Astrocyte of the spinal cord (primary cell): ENCODE measurements at places on chromosomes 1 and 21.

DNA sequence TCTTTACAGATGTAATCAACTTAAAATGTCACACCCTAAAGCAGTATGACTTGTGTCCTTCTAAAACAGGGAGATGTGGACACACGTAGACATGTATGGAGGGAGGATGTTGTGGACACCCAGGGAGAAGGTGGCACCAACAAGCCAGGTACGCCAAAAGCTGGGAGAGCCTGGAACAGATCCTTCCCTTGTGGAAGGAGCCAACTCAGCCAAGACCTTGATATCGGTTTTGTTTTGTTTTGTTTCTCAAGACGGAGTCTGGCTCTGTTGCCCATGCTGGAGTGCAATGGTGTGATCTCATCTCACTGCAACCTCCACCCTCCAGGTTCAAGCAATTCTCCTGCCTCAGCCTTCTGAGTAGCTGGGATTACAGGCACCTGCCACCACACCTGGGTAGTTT is 45.6 kb downstream of the CHAF1B start:
- peak; percentile 31 for DNase-seq

GRCh38 chr1:88800382-88801051 is 90.8 kb downstream of the GTF2B start:
- peak; percentile 27 for DNase-seq

GRCh38 chr1:152886085-152886484 is 8.0 kb downstream of the SMCP start:
- DNase-seq, result peak; percentile 35

GRCh38 chr21:38646213-38646837 is 148.0 kb upstream of the ERG start:
- peak; percentile 40 for DNase-seq

- DNase-seq, result no peak
These were observed 5.4 kb downstream of the PPP2R5A start for GRCh38 chr1:212290608-212291007.

GRCh38 chr1:207740207-207740606 is 11.6 kb upstream of the CD46 start:
- no peak for DNase-seq

DNA sequence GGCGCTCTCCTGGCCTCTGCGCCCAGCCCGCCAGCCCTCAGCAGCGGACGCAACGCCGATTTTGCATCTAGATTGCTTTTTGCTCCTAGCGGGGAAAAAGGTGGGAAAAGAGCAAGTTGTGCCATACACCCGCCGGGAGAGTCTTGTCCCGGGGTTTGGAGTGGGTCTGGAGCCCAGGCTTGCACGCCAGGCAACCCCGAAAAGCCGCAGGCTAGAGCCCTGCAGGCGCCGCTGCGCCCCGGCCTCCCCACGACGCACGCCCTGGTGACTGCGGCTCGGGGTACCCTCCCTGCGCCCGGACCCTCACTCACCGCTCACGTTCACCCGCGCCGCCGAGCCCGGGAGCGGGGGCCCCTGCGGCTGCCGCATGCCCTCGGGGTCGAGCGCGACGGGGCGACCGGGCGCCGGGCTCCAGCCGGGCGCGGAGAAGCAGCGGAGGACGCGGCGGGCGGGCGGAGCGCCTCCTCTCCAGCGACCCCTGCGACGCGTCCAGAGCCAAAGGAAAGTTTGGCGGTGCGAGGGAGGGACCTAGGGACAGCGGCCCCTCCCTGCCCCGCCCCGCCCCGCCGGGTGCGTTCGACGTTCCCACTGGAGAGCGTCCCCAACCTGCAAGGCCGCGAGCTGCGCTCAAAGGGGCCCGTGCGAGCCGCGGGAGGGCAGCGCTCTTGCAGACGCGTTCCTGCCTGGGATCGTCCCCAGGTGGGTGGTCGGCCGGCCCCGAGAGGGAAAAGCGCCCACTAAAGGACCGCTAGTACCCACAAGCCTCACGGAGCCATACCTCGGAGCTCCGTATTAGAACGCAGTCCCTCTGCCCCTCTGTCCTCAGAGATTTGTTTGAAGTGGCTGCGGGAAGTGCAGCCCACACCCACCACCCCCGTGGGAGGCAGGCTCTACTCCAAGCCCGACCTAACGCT is at the start of gene LPAR3:
TSS of gene LPAR3 (minus strand) at position 502 of the 914 bp plus-strand sequence. CDS start 27,086 bp downstream, outside the sequence.
- no peak for DNase-seq

- peak; percentile 19 for DNase-seq
These were observed 19.2 kb downstream of the FAM89A start for GRCh38 chr1:231020816-231021215.

DNA sequence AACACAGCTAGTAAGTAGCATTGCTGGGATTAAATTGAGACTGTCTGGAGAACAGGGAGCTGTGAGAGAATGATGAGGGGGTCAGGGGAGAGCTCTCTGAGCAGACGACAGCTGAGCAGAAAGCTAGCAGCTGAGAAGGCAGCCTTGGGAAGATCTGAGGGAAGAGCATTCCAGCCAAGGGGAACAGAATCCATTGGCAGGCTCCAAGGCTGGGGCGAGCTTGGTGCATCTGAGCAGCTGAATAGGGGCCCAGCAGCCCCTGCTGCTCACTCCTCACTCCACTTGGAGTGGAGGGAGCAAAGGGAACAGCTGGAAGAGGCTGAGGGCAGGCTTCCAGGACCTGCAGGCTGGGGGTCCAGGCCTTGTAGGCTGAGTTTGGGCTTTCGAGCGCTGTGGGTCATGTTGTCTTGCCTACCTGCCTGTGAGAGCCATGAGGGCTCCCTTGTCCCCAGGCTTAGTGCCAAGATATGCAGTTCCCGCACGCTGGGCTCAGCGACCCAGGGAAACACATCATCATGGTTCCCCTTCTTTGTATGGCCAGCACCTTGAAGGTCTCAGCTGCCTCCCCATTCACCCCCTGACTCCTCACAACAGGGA is 10.5 kb downstream of the ACOT11 start:
- no peak for DNase-seq

DNA sequence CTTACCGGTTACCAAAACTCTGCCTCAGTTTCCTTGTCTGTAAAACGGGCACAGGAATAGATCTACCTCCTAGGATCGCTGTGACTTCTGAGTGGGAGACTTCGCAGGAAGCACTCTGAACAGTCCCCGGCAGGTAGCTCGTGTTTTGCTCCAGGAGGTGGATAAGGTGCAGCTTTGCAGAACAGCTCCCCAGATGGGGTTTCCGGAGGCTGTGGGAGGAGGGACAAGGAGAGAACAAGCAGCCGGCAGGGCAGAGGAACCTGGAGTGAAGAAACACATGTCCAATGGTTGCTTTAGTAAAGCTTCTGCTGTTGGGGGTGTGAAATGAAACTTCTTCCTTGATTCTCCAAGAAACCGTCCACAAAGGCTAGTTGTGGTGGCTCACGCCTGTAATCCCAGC is 95.5 kb upstream of the TARDBP start:
- no peak for DNase-seq

GRCh38 chr21:27466140-27466539 is 499.3 kb upstream of the ADAMTS5 start:
- DNase-seq, result no peak

GRCh38 chr1:218702775-218703174 is 357.6 kb downstream of the TGFB2 start:
- DNase-seq, result no peak

DNA sequence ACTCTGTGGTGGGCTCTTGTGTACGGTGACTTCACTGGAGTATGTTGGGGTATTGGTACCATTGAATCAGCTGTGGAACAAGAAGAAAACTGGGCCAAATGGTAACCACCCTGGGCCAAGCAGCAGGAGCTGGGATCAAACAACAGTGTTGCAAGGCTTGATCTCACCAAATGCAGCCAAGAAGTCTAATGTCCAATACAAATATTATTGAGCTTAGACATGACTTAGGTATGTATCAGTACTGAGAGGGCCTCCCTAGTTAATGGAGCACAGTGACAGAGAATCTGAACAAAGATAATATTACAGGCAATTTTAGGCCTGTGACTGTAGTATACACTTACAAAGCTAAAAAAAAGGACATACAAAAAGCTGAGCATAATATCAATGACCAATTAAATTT is 604.8 kb downstream of the PLA2G4A start:
- DNase-seq, result peak; percentile 34

GRCh38 chr1:38859561-38860453 is at the start of gene RRAGC:
Gene RRAGC, minus strand, starts transcription at chr1:38859772. Its CDS starts 126 bp downstream, at chr1:38859646.
- peak; percentile 99 for DNase-seq

GRCh38 chr1:30541721-30542485 is 181.5 kb downstream of the MATN1 start:
- DNase-seq, result no peak

DNA sequence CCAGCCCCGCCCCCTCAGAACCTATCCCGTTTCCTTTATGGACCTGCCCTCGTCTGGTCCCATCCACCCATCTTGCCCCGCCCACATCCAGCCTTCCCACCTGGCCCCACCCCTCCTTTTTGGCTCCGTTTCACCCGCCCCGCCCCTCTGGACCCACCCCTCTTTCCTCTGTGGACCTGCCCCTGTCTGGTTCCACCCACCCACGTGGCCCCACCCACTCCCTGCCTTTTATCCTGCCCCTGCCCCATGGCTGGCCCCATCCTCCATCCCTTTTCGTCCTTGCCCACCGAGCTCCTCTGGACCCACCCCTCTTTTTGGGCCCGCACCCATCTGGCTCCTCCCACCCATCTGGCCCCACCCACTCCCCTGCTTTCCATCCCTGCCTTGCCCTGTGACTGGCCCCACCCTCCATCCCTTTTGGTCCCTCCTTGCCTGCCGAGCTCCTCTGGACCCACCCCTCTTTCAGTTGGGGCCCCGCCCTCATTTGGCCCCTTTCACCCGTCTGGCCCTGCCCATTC is 177.3 kb downstream of the CAMTA1 start:
- DNase-seq, result no peak

GRCh38 chr1:76554283-76554682 is 313.0 kb upstream of the ST6GALNAC5 start:
- no peak for DNase-seq

DNA sequence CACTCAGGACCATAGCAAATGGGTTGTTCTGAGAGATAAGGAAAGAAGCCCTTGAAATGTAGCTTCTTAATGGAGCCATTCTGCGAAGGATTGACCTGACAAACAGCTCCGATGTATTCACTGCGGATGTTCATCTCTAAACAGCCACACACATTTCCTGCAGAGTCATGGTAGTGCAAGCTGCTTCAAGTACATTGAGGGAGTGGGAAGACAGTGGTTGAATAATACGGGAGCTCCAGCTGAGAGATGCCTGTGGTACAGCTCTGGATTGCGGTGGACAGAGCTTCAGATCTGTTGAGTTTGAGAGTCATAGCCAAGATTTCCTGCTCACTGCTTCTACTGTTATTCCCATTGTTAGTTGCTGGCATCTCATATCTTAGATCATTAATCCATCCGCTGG is 86.6 kb downstream of the ZBTB18 start:
- peak; percentile 86 for DNase-seq

GRCh38 chr1:43396059-43396458 is 6.4 kb downstream of the SZT2 start:
- DNase-seq, result no peak

DNA sequence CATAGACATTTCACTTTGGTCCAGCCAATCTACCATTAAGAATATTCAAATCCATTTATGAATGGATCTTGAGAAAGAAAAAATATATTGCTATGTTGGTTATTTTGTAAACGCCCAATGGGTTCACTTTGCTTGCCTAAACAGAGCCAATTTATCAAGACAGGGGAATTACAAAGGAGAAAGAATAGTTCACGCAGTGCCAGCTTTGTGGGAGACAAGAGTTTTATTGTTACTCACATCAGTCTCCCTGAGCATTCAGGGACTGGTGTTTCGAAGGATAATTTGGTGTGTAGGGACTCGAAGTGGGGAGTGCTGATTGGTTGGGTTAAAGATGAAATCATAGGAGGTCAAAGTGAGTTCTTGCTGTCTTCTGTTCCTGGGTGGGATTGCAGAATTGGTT is 135.3 kb downstream of the GABPA start:
- DNase-seq, result no peak

- no peak for DNase-seq
These were observed 336.0 kb downstream of the RRAGC start for GRCh38 chr1:38523568-38523939.

DNA sequence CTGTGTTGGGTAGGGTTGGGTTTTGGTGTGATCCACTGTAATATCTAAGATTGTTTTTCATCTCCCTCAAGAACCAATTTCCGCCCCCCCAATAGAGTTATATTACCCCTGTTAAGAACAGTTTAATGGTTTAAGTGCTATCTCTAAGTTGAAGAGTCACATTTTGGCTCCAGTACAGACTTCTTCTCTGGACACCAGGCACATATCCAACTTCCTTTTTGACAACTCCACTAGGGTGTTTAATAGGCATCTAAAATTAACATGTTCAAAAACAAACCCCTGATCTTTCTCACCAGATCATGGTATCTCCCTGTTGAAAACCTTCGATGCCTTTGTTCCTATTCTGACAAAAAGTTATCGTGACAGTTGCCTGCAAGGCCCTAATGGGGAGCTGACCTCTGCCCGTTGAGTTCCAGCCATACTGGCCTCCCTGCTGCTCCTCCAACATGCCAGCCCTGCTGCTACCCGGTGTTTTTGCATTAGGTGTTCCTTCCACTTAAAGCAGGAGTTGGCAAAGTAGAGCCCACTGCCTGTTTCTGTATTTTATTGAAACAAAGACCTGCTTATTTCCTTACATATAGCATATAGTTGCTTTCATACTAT is 18.6 kb downstream of the USP24 start:
- no peak for DNase-seq

DNA sequence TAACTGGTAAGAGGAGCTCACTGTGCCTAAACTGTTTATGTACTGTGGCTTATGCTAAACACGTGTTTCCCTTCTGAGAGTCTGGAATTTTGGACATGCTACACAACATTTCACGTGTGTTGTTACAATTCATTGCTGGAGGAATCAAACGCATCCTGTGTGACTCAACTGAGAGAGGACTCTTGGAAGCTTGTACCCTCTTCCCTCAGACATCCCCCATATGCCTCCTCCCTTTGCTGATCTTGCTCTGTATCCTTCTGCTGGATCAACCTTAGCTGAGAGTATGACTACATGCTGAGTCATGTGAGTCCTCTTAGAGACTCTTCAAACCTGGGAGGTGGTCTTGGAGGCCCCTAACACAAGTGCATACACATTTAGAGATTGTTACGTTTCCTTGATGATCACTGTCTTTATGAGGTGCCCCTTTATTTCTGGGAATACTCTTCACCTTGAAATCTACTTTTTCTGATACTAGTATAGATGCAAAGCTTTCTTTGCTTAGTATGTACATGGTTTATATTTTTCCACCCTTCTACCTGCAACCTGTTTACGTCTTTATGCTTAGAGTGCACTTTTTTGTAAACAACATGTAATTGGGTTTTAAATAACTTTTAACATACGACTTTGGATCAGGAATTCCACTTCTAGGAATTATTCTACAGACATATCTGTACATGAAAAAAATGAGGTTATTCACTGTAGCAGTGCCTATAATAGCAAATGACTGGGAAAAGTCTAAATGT is 8.7 kb downstream of the NPHP4 start:
- peak; percentile 69 for DNase-seq
